ENCODE measurements at places on chromosomes 2 and 18.

- peak; percentile 12 for DNase-seq
Measured at GRCh38 chr2:200225951-200226350, 80.5 kb upstream of the SPATS2L start.

- no peak for DNase-seq
Measured at GRCh38 chr18:32091325-32091723, 350 bp upstream of the RNF138 start.

DNA sequence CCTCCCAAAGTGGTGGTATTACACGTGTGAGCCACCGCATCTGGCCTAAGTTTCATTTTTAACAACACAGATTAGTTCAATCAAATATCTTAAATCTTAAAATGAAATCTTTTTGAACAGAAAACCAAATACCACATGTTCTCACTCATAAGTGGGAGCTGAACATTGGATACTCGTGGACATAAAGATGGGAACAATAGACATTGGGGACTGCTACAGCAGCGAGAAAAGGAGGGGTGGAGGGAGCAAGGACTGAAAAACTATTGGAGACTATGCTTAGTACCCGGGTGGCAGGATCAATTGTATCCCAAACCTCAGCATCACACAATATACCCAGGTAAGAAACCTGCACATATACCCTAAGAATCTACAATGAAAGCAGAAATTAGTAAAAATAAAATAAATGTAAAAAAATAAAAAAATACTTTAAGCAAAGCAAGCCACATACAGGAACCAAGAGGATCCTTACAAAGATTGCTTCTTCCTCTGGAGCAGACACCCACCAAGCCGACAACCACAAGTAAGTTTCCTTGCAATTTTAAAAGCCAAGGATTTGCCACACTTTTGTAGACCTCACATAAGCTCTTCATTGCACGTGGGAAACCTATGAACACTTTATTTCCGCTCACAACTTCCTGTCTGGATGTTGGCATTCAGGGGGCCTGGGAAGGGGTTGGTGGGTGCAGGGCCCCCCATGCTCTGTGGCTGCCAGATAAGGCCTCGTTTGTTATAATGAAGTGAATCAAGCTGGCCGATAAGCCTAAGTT lies 147.9 kb downstream of the MYCN start:
- DNase-seq: no peak

DNA sequence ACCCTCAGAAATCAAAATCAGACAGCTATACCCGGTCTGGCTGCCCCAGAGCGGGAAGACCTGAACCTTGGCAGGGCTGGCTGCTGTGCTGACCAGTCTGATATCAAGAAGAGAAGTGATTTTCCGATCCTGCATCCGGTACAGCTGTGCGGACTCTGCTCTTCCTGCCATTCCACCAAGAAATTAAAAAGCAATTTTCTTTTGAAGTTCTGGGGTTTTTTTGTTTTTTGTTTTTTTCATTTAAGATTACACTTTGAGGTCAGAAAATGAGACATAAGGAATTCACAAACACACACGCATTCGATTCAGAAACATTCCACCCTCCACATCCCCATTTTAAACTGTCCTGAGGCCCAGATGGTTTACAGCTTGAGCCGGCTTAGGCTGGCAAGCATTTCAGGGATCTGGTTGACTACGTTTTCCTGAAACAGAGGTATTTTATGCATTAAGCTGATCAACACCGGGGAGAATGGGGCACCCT lies 156.5 kb downstream of the COL6A3 start:
- DNase-seq: no peak

- no peak for DNase-seq
Measured at GRCh38 chr2:207465894-207466293, 63.9 kb upstream of the CREB1 start.

DNA sequence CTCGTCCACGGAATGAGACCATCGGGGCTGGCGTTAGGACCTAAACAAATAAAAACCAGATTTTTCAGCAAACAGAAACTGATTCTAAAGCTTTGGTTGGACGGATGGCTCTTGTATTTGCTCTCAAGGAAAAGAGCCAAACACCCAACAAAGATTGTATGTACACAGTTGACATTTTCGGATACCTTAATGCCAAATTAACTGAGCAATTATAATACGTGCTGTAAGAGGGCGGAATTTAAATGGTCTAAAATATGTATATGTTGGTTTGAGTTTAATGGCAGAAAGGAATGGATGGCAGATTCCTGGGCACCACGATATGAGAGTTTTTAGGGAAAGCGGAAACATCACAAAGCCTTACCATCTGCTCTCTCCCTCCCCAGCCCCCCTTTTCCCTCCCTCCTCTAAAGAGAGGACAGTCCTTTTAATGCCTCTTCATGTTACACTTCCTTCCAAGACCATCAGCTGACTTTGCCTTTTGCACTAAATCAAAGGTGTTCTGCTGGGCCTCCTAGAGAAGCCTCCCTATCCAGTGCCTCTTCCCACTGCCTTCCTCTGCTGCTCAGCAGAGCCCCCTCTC lies 33.3 kb downstream of the STAT1 start:
- no peak for DNase-seq

- no peak for DNase-seq
Measured at GRCh38 chr2:101339266-101339880, 30.9 kb upstream of the RNF149 start.

- no peak for DNase-seq
Measured at GRCh38 chr2:205657579-205657978, 24.7 kb upstream of the NRP2 start.

GRCh38 chr2:160533482-160533881 lies 39.9 kb upstream of the RBMS1 start:
- no peak for DNase-seq

- DNase-seq: no peak
Measured at GRCh38 chr2:116716038-116716437, 1098.5 kb upstream of the DDX18 start.

DNA sequence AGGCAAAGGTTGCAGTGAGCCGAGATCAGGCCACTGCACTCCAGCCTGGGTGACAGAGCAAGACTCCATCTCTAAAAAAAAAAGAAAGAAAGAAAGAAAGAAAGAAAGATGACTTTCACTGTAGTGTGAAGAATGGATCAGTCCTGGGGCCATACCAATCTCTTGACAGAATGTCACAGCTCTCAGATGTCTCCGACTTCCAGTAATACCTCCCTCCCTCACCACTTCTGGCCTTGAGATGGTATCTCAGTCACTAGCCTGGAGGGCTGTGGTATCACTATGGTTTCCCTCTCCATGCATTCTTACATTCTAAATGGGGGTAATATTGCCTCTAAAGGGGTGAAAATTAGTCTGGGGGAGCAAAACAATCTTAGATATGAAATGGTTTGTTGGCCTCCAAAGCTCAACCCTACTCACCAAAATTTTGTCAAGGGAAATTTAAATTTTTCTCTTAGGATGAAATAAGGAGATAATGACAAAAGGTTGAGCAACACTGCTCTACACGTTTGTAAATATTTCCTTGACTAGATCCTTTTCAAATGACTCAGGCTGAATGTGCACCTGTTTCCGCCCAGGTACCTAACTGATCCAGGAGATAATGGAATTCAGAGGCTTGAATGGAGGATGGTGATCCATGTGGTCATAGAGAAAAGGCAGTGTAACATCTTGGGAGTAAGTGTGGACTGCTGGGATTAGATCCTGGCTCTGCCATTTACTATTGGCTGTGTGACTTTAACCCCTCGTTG lies 19.9 kb upstream of the SPRED2 start:
- no peak for DNase-seq

- no peak for DNase-seq
Measured at GRCh38 chr2:127416506-127417001, 1.7 kb upstream of the PROC start.

GRCh38 chr2:124091721-124092120 lies 66.6 kb downstream of the CNTNAP5 start:
- no peak for DNase-seq

DNA sequence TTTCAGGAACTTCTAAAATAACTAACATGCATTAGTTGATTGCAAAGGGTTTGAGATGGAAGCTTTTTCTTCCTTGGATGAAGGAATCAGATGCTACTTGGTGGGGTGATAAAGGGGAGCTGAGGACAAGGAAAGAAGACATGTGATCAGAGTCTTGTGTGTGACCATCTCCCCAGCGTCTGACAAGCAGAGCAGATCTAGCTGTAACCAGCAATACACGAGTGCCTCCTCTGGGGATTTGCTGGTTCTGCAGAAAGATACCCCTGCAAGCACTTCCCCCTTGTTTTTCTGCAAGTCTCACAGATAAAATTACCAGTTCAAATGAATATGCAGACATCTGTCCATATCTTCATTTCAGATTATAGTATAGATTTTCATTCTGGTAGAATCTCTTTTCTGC lies 2.7 kb downstream of the CDH7 start:
- DNase-seq: peak; percentile 56

- DNase-seq: no peak
Measured at GRCh38 chr2:137771064-137771463, 193.2 kb upstream of the HNMT start.

DNA sequence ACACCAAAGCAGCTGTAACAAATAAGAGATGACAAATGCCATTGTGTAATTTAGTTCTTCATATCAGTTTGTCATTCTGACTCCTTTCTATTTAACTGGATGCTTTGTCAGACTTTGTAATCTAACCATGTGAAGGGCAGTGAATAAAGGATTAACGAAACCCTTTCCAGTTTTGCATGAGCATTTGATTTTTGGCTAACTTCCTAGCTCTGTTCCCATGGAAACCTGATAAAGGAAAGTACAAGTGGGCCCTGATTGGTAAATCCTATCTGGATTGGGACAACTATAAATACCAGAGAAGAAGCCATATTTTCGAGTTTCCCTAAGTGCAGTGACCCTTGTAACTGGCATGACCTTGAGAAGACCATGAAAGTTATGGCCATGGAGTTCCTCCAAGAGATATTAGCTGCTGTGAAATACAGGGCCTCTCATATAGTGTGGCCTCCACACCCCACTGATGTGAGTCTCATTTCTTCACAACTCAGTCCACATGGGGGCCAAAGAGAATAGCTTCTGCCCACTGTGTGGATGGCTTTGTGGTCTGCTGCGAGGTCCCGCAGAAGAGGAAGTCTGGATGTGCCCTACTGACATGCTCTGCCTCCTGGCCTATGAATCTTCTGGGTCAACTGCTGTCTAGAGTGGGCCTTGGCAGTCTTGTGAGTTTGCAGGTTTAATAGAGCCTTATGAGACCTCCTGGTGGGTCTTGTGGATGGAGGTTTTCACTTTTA lies 38.2 kb upstream of the CYP1B1 start:
- no peak for DNase-seq

DNA sequence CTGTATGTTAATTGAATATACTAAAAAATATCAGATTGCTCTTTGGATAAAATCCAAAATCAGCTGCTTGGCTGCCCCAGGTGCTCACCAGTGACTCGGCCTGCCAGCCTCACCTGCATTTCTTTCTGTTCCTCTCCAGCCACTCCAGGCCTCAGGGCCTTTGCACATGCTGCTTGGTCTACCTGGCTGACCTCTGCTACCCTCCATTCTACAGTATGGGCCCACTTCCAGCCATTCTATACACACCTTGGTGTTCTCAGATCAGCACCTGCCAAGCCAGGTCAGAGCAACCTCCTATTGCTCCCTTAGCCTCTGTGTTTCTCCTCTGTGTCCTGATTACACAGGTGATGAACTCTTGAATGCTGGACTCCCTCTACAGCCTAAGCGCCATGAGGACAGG lies 106.6 kb upstream of the TWIST2 start:
- no peak for DNase-seq

DNA sequence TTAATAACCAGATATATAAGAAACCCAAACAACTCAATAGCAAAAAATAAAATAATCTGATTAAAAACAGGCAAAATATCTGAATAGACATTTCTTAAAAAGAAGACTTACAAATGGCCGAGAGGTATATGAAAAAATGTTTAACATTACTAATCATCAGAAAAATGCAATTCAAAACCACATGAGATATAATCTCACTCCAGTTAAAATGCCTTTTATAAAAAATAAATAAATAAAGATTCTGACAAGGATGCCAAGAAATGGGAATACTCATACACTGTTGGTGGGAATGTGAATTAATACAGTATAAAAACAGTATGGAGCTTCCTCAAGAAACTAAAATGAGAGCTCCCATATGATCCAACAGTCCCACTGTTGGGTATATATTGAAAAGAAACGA lies 33.9 kb upstream of the BMP10 start:
- no peak for DNase-seq

- DNase-seq: no peak
Measured at GRCh38 chr2:52456561-52457377, 1310.8 kb upstream of the CHAC2 start.

DNA sequence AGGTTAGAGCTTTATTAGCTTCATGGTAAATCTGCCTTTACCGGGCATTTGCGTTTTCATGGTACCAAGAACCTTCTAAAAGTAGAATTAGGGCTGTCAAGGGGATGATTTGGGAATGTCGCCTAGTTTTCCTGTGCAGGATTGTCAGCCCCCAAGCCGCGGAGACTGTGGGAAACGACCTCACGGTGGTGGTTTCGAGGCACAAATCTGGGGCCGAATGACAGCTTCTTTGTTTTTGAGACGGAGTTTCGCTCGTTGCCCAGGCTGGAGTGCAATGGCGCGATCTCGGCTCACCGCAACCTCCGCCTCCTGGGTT lies 615 bp upstream of the USP39 start:
- no peak for DNase-seq

GRCh38 chr2:26717362-26717761 lies 24.8 kb downstream of the KCNK3 start:
- no peak for DNase-seq

GRCh38 chr2:48341551-48342133 lies 188.3 kb upstream of the STON1 start:
- peak; percentile 83 for DNase-seq

DNA sequence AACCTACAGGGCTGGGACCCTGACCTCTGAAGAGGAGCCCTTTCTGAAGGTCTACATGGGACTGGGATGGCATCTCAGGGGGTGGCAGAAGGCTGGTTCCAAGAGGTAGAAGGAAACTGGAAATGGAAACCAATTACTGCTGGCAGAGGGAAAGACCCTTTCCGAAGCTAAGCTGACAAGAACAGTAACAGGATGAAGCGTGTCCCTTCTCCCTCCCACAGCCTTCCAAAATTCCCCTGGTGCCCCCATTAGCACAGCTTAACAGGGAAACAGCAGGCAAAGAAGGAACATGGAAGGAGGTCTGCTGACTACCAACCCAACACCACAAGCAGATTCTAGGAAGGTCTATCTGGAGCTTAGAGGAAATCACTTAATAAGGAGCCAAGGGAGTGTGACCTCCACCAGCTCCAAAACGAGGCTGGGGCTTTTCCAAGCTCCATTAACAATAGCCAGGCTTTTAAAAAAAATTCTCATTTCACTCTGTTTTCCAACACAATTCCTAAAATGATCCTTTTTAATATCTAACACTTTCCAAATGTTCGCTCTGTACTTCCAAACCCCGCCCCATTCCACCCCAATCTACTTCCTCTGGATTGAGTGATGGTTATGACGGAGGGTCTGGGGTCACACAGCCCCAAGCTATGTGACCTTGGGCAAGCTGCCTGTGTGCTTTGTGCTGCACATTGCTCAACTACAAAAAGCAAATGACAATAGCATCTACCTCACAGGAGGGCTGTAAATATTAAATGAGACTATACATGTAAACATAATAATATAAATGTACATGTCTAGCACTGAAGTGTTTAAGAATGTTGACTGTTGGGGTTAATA lies 55.2 kb downstream of the STK39 start:
- DNase-seq: no peak

- no peak for DNase-seq
Measured at GRCh38 chr2:27687232-27687631, 23.5 kb downstream of the SLC4A1AP start.

GRCh38 chr2:203510941-203511305 lies 24.2 kb downstream of the RAPH1 start:
- no peak for DNase-seq
